ENCODE measurements at places on chromosomes 11 and 22.

GRCh38 chr22:29214232-29214631, 8.5 kb downstream of the EMID1 start:
- DNase-seq: no peak

DNA sequence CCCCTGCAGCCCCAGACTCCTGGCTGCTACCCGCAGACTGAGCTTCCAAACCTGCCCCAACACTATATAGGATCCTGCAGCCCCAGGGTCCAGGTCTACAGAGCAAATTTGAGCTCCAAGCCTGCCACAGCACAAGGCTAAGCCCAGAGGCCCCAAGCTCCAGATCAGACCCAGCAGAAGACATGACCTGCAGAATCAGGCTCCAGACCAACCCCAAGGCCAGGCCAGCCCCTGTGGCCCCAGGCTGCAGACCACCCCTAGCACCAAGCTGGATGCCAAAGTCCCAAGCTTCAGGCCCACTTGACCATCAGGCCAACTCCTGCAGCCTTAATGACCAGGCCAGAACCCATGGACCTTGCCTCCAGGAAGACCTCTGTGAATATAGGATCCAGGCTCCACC, 145.3 kb downstream of the DLG2 start:
- DNase-seq: no peak

- no peak for DNase-seq
Observed at GRCh38 chr22:39942439-39943230, 17.6 kb upstream of the TMA7B start.

GRCh38 chr11:73140213-73141030, 1.7 kb downstream of the FCHSD2 start:
- DNase-seq: peak; percentile 26

- DNase-seq: no peak
Observed at GRCh38 chr11:120318906-120319305, 6.2 kb upstream of the TLCD5 start.

GRCh38 chr22:46596032-46596441, 24.1 kb upstream of the GRAMD4 start:
- DNase-seq: no peak

DNA sequence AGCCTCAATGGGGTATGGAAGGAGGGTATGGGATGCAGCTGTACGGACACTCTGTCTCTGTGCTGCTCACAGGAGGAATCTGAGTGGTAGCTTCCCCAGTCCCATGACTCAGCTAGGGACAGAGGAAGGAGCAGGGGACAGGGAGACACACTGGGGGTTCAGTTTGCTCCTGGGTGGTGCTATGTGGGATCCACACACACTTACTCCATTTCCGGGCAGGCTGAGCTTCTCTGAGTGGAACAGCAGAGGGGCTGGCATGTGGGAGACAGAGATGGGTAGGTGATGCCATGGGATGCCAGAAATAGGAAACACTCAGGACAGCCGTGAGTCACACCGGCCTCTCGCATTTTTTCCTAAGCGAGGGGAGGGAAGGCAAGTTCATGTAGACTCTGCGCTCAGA, 59.2 kb upstream of the KIRREL3 start:
- DNase-seq: no peak

- peak; percentile 87 for DNase-seq
Observed at GRCh38 chr11:116931206-116931953, 94.0 kb upstream of the APOA1 start.

GRCh38 chr22:44581096-44581435, 83.0 kb upstream of the RTL6 start:
- no peak for DNase-seq

DNA sequence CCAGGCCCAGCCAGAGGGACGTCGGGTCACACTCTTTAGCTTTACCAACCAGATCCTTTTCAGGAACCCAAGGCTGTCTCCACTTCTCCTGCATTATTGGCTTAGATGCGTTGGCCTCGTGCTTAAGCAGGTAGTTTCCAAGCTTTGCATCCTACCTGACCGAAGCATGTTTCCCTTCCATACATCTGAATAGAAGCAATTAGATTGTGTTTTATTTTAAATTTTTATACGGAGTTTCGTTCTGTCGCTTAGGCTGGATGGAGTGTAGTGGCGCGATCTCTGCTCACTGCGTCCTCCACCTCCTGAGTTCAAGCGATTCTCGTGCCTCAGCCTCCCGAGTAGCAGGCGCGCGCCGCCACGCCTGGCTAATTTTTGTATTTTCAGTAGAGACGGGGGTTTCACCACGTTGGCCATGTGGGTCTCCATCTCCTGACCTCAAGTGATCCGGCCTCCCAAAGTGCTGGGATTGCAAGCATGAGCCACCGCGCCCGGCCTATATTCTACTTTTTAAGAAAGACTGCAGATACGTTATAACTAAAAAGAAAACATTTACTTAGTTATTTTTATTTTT, 677 bp downstream of the DYNC2H1 start:
- no peak for DNase-seq

DNA sequence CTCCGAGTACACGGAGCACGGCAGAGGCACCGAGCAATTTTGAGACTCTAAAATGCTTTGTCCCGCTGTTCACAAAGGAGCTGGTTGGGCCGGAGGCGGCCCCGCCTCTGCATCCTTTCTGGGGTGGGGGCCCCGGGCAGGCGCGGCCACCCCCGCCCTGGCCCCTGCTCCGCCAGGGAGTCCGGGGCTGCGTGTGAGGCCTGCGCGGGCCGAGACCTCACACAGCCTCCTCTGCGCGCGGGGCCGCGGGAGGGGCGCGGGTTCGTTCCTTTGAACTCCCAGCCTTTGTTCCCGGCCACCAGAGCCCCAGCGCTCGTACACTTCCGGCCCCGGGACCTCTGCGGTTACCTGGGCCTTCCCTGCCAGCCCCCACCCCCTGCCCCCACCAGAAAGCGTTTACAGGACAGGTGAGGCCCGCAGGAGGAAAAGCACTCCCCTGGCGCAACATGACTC, 1.6 kb downstream of the FGF19 start:
- no peak for DNase-seq

DNA sequence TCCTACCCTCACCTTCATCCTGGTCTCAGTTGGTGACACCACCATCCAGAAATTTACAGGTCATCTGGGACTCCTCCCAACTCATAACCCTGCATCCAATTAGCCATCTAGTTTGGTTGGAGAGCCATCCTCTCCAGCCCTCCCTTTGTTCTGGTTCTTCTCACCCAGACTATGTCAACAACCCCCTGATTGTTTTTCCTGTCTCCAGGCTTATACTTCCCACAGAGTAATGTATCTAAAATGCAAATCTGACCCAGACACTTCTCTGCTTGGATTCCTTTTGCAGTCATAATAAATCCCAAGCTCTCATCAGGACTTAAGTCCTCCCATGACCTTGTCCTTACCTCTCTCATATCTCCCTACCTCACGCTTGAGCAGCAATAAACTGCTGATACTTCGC, 3.0 kb downstream of the TTC12 start:
- no peak for DNase-seq

GRCh38 chr11:120173807-120174206, 35.9 kb upstream of the TRIM29 start:
- DNase-seq: no peak

- peak; percentile 86 for DNase-seq
Observed at GRCh38 chr22:44697423-44698141, 4.4 kb upstream of the PRR5 start.

DNA sequence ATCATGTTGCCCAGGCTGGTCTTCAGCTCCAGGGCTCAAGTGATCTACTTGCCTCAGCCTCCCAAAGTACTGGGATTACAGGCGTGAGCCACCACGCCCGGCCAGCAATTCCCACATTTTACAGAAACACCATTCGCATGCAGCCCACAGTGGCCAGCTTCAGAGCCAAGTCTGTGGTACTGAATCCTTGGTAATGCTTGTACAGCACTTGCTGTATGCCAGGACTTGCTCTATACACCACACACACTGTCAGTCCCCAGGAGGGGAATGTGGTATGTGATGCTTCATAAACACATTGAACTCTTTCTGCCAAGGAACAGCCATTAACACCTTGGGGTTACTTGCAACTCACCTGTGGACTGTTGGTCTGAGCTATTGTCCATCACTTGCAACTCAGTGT, 119.4 kb downstream of the MED15 start:
- DNase-seq: no peak

DNA sequence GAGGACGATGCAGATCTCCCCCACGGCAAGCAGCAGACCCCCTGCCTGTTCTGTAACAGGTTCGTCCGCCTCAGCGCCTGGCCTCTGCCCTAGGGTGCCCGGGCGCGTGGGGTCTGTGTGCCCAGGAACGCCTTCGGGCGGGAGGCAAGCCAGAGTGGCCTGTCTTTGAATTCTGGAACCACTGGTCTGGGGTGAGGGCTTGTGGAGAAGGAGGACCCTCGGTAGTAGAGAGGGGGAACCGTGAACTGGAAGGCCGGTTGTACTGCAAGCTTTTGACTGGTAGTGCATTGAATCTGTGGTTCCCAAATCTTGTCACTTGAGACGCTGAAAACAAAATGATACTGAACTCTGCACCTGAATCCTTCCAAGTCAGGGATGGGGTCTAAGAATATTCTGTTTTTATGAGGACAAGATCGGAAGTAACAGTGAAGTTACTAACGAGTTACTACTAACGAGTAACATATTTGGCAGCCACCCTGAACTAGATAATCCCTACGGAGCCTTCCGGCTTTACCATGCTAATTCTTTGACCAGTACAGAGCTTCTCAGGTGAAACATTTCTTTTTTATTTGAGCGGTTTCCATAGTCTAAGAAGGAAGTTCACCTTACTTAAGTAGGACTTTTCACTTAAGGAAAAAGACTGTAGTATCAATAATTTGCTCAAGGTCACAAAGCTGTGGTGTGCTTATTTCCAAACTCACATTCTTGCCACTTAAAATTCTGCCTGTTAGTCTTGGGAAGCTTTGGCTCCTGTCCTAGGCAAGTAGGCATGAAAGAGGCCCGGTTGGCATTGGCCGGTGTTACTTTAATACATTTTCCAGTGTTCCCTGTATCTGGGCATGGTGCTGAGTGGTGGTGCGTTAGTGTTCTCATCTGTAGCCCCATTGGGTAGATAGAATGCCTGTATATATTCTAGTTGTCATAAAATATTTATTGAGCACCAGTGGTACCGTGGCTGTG, 860 bp downstream of the PRMT3 start:
- DNase-seq: no peak

GRCh38 chr11:28715726-28716125, 607.5 kb downstream of the METTL15 start:
- no peak for DNase-seq

GRCh38 chr11:11095831-11096723, 238.2 kb upstream of the ZBED5 start:
- no peak for DNase-seq

DNA sequence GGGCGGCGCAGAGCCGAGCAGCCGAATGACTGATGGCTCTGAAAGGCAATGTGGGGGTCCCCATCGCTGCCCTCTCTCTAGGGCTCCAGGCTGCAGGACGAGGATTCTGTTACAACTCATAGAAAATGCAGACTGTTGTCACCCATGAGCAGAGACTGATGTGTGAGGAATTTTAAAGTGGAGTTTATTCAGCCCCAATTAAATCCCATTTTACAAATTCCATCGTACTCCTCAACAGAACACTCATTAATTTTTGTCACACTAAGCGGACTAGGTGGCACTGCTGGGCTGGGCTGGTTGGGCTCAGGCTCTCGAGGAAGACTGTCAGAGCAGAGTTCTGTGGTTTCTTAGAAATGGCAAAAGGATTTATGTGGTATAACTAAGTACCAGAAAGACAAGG, 102.6 kb upstream of the SPON1 start:
- DNase-seq: peak; percentile 44

DNA sequence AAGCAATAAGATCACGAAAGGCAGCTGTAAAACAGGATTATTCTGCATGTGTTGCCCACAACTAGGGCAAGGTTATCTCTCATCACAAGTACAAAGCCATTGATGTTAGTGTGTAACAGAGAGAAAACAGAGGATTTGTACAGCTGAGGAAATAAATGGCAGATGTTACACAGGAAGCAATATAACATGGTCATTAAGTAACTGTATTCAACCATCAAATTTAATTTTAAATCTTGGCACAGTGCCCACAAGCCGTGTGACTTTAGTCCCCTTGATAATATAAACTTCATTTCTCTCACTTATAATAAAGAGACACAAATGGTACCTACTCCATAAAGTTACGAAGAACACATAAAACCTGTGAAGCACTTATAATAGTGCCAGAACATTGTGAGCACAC, 17.3 kb downstream of the OR51E2 start:
- DNase-seq: no peak

DNA sequence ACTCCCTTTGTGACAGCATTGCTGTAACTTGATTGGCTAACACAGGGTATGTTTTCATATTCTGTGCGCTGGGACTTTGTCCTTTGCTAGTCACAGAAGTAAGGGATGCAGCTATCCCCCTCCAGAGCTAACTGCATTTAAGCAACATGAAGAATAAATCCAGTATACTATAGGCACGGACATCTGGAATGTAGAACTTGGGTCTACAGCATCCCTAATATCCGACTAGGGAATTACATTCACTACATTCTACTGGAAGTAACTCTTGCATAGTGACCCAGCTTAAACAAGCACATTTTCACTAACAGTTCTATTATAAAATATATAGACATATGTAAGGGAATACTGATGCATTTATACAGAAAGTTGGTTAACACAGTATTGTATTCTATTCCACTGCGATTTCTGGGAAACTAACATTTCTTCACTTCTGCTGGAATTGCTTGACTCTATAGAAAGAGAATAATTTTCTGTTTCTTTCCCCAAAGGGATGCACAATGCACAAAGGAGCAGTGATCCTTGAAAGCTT, 13.1 kb downstream of the VSIG10L2 start:
- no peak for DNase-seq

- peak; percentile 3 for DNase-seq
Observed at GRCh38 chr11:72642043-72642883, 32.0 kb downstream of the PDE2A start.

DNA sequence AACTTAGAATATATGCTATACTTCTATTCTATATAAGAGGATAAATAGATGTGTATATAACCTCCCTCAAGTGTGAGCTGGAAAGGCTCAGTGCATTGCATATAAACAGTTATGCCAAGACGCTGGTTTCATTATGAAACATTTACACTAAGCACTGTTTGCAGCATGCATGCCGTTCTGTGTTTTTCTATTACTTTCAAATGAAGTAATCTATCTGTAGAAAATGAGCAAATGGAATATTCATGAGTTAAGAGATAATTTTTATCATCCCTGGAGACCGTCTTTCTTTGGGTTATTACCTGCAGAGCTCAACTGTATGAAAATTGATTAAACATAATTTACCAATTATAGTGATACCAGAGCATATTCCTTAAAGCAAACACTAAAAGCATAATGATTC, 925.7 kb upstream of the CCDC90B start:
- DNase-seq: no peak

DNA sequence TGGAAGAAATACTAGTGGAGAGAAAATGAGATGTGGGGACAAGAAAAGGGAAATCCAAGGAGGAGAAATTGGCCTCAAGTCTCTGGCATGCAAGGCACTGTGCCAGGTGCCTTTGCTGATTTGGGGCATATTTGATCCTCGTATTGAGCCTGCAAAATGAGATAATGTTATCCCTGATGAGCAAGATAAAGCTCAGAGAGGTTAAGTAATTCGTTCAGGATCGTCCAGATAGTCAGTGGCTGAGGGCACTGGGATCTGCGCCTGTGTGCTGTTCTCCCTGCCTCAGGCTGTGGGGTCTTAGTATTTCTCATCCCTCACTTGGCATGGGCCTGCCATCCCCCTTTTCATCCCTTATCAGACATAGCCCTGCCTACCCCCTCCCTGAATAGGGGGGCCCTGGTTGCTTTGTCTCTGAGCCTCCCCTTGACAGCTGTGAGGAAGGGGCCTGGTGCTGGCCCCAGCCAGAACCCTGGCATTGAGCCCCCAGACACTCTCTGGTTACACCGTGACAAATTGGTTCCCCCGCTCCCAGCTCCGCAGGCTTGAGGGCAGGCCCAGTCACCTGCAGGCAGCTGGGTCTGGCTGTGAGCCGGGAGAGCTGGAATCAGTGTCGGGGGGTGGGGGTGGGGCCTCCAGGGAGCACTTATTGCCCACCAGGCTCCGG, 85.7 kb downstream of the NECTIN1 start:
- DNase-seq: no peak

Measured in CD4-positive, alpha-beta T cell treated with Interleukin-10 for 1 hour (primary cell).